ENCODE measurements at places on chromosomes 2 and 18. TPM values are rescaled to one million over a fixed set of nuclear protein-coding genes. Genes with fewer than 3 reads are reported as not detected.
A peak's percentile ranks its signal among the peaks of the same experiment; 100 is the strongest.

GRCh38 chr2:181574321-181574720 lies 82.6 kb downstream of the CERKL start:
- no peaks in the 10 kb centered on the region for H3K36me3 ChIP-seq
- no peak overlapping the region for H3K27ac ChIP-seq
- no peak overlapping the region for H3K4me3 ChIP-seq
- no peak for DNase-seq
- H3K4me1 ChIP-seq = no peaks in the 10 kb centered on the region

GRCh38 chr2:114192362-114192761 lies 250.1 kb upstream of the DPP10 start:
- DNase-seq = no peak
- no peaks in the 10 kb centered on the region for H3K36me3 ChIP-seq
- no peaks in the 10 kb centered on the region for H3K27me3 ChIP-seq

GRCh38 chr18:9861933-9862332 lies 23.8 kb upstream of the TXNDC2 start:
- no peaks in the 10 kb centered on the region for H3K36me3 ChIP-seq
- H3K4me3 ChIP-seq = no peak overlapping the region
- no peaks in the 10 kb centered on the region for H3K27me3 ChIP-seq
- H3K27ac ChIP-seq = no peak overlapping the region
- no peaks in the 10 kb centered on the region for H3K4me1 ChIP-seq
- DNase-seq = no peak

- no peaks in the 10 kb centered on the region for H3K4me1 ChIP-seq
- H3K36me3 ChIP-seq = no peaks in the 10 kb centered on the region
- no peak overlapping the region for H3K27ac ChIP-seq
- no peak overlapping the region for H3K4me3 ChIP-seq
- no peak for DNase-seq
Observed at GRCh38 chr2:48723129-48723528, 32.4 kb downstream of the LHCGR start.

GRCh38 chr2:165471349-165471950 lies 2.0 kb downstream of the CSRNP3 start:
- H3K27me3 ChIP-seq = no peaks in the 10 kb centered on the region
- H3K4me3 ChIP-seq = no peak overlapping the region
- H3K36me3 ChIP-seq = no peaks in the 10 kb centered on the region
- H3K27ac ChIP-seq = no peak overlapping the region

GRCh38 chr18:38932752-38933151 lies 1367.2 kb upstream of the CELF4 start:
- H3K4me3 ChIP-seq = no peak overlapping the region
- H3K27ac ChIP-seq = no peak overlapping the region
- no peaks in the 10 kb centered on the region for H3K4me1 ChIP-seq
- DNase-seq = no peak
- H3K36me3 ChIP-seq = no peaks in the 10 kb centered on the region
- no peaks in the 10 kb centered on the region for H3K27me3 ChIP-seq

GRCh38 chr2:112814278-112814677 lies 22.3 kb downstream of the IL1B start:
- no peak for DNase-seq
- no peaks in the 10 kb centered on the region for H3K27me3 ChIP-seq

Gene RELCH
- 41.6 TPM for total RNA-seq

Gene GCG
- not detected for total RNA-seq

DNA sequence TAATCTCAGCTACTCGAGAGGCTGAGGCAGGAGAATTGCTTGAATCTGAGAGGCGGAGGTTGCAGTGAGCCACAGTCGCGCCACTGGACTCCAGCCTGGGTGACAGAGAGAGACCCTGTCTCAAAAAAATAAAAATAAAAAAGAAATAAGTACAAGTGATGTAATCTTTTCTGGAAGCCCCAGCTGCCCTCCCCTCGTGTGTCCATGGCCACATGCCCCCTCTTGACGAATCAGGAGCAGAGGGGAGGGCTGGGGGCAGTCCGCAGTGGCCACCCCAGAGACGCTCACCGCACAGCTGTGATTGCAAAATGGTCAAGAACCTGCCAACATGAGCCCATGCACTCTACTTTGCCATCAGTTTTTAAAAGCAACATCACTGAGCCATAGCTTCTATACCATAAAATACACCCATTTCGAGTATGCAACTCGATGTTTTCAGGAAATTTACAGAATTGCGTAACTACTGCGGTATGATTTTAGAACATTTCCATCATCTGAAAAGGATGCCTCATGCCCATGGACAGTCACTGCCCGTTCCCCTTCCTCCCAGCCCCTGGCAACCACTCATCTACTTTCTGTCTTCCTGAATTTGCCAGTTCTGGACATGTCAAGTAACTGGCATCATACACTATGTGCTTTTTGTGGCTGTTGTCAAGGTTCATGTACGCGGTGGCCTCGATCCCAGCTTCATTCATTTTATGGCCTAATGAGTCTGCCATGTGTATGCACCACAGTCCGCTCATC lies 88.1 kb downstream of the NDUFA10 start:
- no peaks in the 10 kb centered on the region for H3K4me1 ChIP-seq
- DNase-seq = peak; percentile 11
- no peaks in the 10 kb centered on the region for H3K27me3 ChIP-seq
- no peak overlapping the region for H3K27ac ChIP-seq

GRCh38 chr2:165149439-165149838 lies 54.4 kb downstream of the SCN3A start:
- no peak overlapping the region for H3K27ac ChIP-seq
- H3K27me3 ChIP-seq = no peaks in the 10 kb centered on the region
- no peak for DNase-seq
- no peaks in the 10 kb centered on the region for H3K36me3 ChIP-seq
- H3K4me1 ChIP-seq = no peaks in the 10 kb centered on the region

GRCh38 chr18:21398121-21398520 lies 156.1 kb downstream of the GREB1L start:
- H3K4me3 ChIP-seq = no peak overlapping the region
- no peak overlapping the region for H3K27ac ChIP-seq
- DNase-seq = no peak
- H3K27me3 ChIP-seq = no peaks in the 10 kb centered on the region

DNA sequence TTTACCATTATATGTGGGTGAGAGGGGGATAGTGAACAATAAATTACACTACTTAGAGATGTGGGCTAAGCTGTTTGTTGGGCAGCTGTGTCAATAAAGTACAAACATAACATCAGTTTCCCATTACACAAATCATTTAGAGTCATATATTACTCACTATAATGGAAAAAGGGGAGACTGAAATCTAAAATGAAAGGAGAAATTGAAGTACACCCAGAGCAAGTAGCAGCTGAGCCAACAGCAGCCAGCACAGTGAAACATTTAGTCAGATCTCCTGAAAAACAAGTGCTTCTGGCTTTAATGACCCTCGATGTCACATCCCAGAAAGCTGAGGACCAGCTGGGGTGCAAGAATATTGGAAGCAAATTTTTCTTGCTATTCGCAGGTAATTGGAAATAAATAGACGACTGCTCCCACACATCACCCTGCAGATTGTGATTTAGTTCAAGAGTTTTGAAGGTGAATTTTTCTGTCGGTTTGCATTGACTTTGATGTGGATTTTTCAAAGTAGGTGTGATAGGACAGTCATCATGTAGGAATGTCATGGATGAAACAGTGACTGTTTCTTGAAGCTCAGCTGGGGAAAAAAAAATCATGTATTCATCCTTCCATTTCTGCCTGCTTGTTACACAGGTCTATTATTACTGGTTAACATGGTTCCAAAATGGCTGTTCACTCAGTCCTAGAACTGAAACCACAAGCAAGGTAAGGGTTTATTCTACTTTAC lies 1607.3 kb upstream of the CELF4 start:
- DNase-seq = no peak
- H3K36me3 ChIP-seq = no peaks in the 10 kb centered on the region
- H3K4me1 ChIP-seq = no peaks in the 10 kb centered on the region
- H3K27ac ChIP-seq = no peak overlapping the region

GRCh38 chr2:170369228-170369627 lies 191.3 kb downstream of the MYO3B start:
- no peak overlapping the region for H3K27ac ChIP-seq
- no peaks in the 10 kb centered on the region for H3K36me3 ChIP-seq
- no peak for DNase-seq

Gene CYS1
- 3.7 TPM for total RNA-seq

DNA sequence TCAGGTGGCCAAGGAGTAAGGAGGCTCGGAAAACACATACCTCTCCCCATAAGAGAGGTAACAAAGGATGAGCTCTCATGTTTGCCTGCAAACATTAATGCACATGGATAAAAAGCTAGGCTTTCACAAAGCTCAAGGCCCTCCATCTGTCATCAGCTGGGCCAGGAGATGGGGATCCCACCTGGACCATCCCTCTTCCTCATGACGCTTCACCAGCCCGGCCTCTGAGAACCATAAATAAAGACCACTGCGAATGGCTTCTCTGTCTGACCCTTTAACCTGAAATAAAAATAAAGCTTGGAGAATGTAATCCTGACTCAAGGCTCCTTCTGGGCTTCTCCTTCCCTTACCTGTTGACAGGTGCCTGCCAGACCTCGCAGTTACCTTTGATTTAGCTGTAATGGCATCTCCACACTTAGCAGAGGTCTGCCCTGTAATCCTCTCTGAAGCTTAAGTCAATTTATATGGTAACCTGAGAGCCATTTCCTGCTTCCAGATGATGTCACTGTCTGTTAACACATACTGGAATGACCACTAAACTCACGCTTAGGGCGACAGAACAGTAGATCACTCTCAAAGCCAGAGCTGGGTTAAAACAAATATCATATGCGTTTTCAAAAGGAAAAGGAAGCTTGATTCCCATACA lies 29.3 kb upstream of the FOXI3 start:
- no peak for DNase-seq
- H3K36me3 ChIP-seq = no peaks in the 10 kb centered on the region
- no peak overlapping the region for H3K27ac ChIP-seq
- H3K27me3 ChIP-seq = no peaks in the 10 kb centered on the region
- no peaks in the 10 kb centered on the region for H3K4me1 ChIP-seq

DNA sequence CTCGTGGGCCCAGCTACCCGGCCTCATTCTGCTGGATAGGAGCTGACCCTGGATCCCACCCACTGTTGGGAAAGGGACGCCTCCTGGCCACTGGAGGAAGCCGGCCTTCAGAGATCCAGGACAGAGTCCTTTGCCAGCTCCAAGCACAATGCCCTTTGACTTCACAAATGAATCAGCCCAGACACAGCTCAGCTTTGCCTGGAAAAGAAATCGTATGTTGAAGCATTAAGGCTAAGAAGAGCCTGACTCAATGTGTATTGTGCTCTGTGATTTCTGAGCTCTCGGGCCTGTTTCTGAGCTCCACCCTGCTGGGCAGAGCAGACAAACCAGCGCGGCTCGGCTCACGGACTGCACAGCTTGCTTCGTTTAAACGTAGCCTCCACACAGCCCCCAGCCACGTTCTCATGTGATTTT lies 162.9 kb upstream of the APCDD1 start:
- no peaks in the 10 kb centered on the region for H3K27me3 ChIP-seq
- no peak overlapping the region for H3K4me3 ChIP-seq
- no peaks in the 10 kb centered on the region for H3K36me3 ChIP-seq
- peaks cover 6% of the 10 kb centered on the region for H3K4me1 ChIP-seq
- H3K27ac ChIP-seq = no peak overlapping the region

Gene EPHA4
- 134 TPM for total RNA-seq

Gene EPB41L3
- total RNA-seq = 403 TPM

DNA sequence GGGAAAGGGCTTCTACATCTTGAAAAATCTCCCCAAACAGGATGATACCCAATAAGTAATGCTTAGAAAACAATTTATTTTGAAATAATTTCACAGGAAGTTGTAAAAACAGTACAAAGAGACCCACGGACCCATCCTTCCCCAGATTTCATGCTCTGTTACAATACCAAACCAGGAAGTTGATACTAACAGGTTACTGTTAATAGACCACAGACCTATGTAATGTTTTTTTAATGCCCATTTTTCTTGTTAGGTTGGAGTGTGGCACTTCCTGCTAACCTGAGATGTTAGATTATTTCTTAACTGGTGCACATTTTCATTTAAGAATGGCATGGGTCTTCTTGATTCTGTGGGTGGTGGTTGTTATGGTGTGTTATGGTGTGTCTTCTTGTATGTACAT lies 21.4 kb upstream of the MGAT5 start:
- no peaks in the 10 kb centered on the region for H3K36me3 ChIP-seq
- H3K27ac ChIP-seq = no peak overlapping the region
- no peak overlapping the region for H3K4me3 ChIP-seq
- no peaks in the 10 kb centered on the region for H3K4me1 ChIP-seq
- no peak for DNase-seq
- no peaks in the 10 kb centered on the region for H3K27me3 ChIP-seq

DNA sequence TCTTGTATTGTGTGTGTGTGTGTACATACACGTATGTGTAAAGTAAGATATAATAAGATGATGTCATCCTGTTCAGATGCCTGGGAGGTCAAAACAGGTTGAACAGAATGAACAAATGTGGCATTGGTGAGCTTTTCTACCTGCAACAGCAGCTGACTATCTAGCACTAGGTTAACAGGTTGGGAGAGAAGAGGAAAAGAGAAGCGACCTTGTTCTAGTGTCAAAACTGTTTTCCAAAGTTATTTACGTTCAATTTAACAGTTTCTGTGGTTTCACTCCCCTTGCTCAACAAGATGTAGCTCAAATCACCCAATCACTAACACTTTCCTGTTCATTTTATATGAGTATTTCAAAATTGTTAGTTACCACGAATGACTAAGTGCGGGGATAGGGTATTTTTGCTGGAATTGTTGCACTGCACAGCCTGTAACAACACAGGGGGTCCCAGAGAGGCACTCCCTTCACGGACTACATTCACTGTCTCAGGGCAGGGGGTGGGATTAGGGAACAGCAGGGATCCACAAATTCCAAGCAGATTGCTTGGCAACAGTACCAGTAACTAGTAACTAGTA lies 67.5 kb upstream of the DTNB start:
- H3K27me3 ChIP-seq = no peaks in the 10 kb centered on the region
- no peak overlapping the region for H3K4me3 ChIP-seq
- H3K36me3 ChIP-seq = no peaks in the 10 kb centered on the region
- DNase-seq = no peak
- peak overlapping the region; percentile 38 for H3K27ac ChIP-seq

Gene SMAD7
- 9.8 TPM for total RNA-seq

- H3K27me3 ChIP-seq = no peaks in the 10 kb centered on the region
- no peak overlapping the region for H3K27ac ChIP-seq
- no peak for DNase-seq
- H3K4me1 ChIP-seq = no peaks in the 10 kb centered on the region
Observed at GRCh38 chr18:35424356-35424755, 47.2 kb upstream of the ZNF396 start.

DNA sequence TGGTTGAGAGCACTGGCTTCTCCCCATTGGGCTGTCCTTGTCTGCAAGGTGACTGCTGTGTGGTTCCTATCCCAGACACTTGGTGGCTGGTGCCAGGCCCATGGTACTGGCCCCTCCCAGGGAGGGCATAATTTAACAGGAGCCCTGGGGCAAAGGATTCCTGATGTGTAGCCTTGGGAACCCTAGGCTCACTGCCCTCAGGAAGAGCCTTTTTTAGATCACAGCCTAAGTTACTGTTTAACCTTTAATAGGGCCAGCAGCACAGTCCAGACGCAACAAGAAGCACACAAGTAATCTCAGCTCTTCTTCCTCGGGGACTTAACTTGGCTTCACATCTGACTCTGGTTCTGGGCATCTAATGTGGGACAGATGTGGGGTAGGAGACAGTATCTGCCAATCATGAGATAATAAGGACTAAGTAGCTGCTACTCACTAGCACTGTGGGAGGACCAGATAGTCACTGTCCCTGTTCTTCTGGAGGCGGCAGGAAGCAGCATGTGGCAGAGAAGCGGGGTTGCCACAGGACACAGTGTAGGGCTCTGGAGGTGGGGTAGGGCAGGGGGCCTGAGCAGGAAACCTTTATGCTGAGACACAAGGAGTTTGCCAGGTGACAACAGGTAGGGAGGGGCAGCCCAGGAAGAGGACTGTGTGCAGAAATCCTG lies 136.3 kb downstream of the TMEM17 start:
- H3K27ac ChIP-seq = no peak overlapping the region
- no peak overlapping the region for H3K4me3 ChIP-seq
- no peaks in the 10 kb centered on the region for H3K36me3 ChIP-seq
- no peak for DNase-seq
- no peaks in the 10 kb centered on the region for H3K4me1 ChIP-seq
- no peaks in the 10 kb centered on the region for H3K27me3 ChIP-seq

Gene SERPINB4
- total RNA-seq = not detected

Gene ERBB4
- 62.7 TPM for total RNA-seq
